Prostate gland (tissue), 2 donors: ENCODE measurements at places on chromosomes 5 and 9. TPM values are rescaled to one million over a fixed set of nuclear protein-coding genes. Genes with fewer than 3 reads are reported as not detected.
A peak's percentile ranks its signal among the peaks of the same experiment; 100 is the strongest.

- H3K36me3 ChIP-seq: no peaks in the 10 kb centered on the region
- H3K27me3 ChIP-seq: no peaks in the 10 kb centered on the region
- H3K4me1 ChIP-seq: no peaks in the 10 kb centered on the region
- no peak overlapping the region for H3K27ac ChIP-seq
- no peak overlapping the region for H3K4me3 ChIP-seq
These were observed 21.1 kb upstream of the TMEM174 start for GRCh38 chr5:73151766-73152410.

- no peaks in the 10 kb centered on the region for H3K4me1 ChIP-seq
- H3K27ac ChIP-seq: no peak overlapping the region
- no peaks in the 10 kb centered on the region for H3K27me3 ChIP-seq
- H3K4me3 ChIP-seq: no peak overlapping the region
- no peaks in the 10 kb centered on the region for H3K36me3 ChIP-seq
These were observed 9.6 kb upstream of the NSD1 start for GRCh38 chr5:177123789-177124485.

GRCh38 chr5:104023739-104024138 is 461.1 kb upstream of the NUDT12 start:
- H3K27ac ChIP-seq: no peak overlapping the region
- H3K27me3 ChIP-seq: no peaks in the 10 kb centered on the region
- DNase-seq: no peak
- H3K4me3 ChIP-seq: no peak overlapping the region

- H3K27me3 ChIP-seq: no peaks in the 10 kb centered on the region
- no peak for DNase-seq
- H3K36me3 ChIP-seq: no peaks in the 10 kb centered on the region
- no peak overlapping the region for H3K4me3 ChIP-seq
These were observed 63.6 kb upstream of the BOD1 start for GRCh38 chr5:173679909-173680630.

ZNF883 gene
- 1.5 TPM for total RNA-seq

GRCh38 chr5:1027631-1028441 is 19.2 kb downstream of the NKD2 start:
- no peak for DNase-seq
- peaks cover 4% of the 10 kb centered on the region for H3K27me3 ChIP-seq
- H3K36me3 ChIP-seq: no peaks in the 10 kb centered on the region
- H3K4me1 ChIP-seq: no peaks in the 10 kb centered on the region
- H3K4me3 ChIP-seq: no peak overlapping the region
- H3K27ac ChIP-seq: no peak overlapping the region

DNA sequence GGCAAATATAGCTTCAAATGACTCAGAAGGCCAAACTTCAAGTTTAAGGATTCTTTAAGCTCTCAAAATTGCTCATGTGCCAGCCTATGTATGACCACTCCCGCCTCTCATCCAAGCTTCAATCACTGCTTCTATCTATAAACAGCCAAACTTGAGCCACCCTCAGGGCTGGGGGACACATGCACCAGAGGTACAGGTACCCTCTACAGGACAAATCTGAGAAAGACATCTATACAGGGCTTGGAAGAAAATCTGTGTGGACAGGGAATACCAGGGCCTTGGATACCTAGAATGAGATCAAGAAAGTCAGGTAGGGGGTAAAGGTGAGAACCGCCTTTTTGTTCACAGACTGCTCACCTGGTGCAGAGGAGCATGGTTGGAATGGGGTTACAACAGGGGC is 217.9 kb downstream of the ATPSCKMT start:
- no peaks in the 10 kb centered on the region for H3K36me3 ChIP-seq
- no peaks in the 10 kb centered on the region for H3K27me3 ChIP-seq
- H3K4me1 ChIP-seq: no peaks in the 10 kb centered on the region
- DNase-seq: no peak
- H3K27ac ChIP-seq: no peak overlapping the region
- no peak overlapping the region for H3K4me3 ChIP-seq

GRCh38 chr5:158382473-158382872 is 523.5 kb upstream of the CLINT1 start:
- no peaks in the 10 kb centered on the region for H3K36me3 ChIP-seq
- DNase-seq: peak; percentile 4
- no peak overlapping the region for H3K4me3 ChIP-seq
- no peaks in the 10 kb centered on the region for H3K27me3 ChIP-seq
- no peak overlapping the region for H3K27ac ChIP-seq

DNA sequence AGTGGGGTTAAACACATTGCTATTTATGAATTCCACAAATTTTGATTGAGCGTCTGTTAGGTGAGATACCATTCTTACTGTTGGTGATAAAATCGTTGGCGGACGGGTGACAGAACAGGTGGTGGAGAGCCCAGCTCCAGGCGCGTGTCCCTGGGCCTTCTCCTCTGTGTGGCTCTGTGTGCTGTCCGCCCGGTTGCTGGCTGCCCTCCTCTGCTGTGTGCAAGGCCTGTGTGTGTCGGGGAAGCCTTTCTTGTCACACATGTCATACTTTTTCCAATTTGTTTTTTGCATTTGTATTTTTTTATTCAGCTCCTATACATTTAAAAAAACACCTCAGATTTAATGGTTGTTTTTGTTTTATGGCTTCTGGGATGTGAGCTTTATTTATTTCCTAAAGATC is 33.9 kb downstream of the TENT4A start:
- no peak overlapping the region for H3K4me3 ChIP-seq
- H3K36me3 ChIP-seq: peaks cover 5% of the 10 kb centered on the region
- H3K27me3 ChIP-seq: no peaks in the 10 kb centered on the region
- H3K27ac ChIP-seq: no peak overlapping the region
- no peaks in the 10 kb centered on the region for H3K4me1 ChIP-seq

GRCh38 chr9:94881940-94882339 is 155.4 kb downstream of the AOPEP start:
- H3K4me3 ChIP-seq: no peak overlapping the region
- no peaks in the 10 kb centered on the region for H3K4me1 ChIP-seq
- H3K36me3 ChIP-seq: no peaks in the 10 kb centered on the region
- no peaks in the 10 kb centered on the region for H3K27me3 ChIP-seq
- DNase-seq: no peak
- no peak overlapping the region for H3K27ac ChIP-seq

RARS1 gene
- 71.6 TPM for total RNA-seq

OSMR gene
- total RNA-seq: 14.3 TPM

DNA sequence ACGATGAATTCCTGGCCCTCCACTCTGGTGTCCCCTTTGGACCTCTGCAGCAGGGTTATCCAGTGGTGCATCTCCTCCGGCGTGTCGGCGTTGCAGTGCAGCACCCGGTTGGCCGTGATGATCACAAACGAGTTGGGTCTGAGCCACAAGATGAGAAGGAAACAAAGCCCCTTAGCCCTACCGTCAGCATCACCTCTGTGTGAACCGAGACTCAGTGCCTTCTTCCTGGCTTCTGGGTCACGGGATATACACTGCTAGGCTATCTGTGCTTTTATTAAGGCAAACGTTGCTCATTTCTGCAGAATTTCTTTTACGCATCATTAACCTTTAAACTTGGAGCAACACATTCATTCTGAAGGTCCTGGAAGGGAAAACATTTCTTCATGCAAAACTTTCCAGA is 65.1 kb upstream of the RETREG1 start:
- H3K36me3 ChIP-seq: no peaks in the 10 kb centered on the region
- H3K4me3 ChIP-seq: no peak overlapping the region
- H3K27ac ChIP-seq: no peak overlapping the region
- H3K4me1 ChIP-seq: no peaks in the 10 kb centered on the region
- H3K27me3 ChIP-seq: no peaks in the 10 kb centered on the region

DNA sequence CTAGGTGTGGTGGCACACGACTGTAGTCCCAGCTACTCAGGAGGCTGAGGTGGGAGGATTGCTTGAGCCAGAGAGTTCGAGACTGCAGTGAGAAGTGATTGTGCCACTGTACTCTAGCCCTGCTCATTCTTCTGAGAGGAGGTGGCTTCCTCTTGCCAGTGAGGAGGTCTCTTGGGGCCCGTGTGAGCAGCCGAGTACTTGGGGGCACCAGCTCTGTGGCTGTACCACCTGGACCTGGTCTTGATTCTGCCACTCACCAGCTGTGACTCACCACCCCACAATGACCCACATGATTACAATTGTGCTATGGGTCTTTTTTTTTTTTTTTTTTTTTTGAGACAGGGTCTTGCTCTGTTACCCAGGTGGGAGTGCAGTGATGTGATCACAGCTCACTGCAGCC is 18.0 kb upstream of the CRB2 start:
- H3K36me3 ChIP-seq: no peaks in the 10 kb centered on the region
- no peak overlapping the region for H3K4me3 ChIP-seq
- H3K27ac ChIP-seq: no peak overlapping the region
- no peaks in the 10 kb centered on the region for H3K4me1 ChIP-seq
- DNase-seq: no peak

DNA sequence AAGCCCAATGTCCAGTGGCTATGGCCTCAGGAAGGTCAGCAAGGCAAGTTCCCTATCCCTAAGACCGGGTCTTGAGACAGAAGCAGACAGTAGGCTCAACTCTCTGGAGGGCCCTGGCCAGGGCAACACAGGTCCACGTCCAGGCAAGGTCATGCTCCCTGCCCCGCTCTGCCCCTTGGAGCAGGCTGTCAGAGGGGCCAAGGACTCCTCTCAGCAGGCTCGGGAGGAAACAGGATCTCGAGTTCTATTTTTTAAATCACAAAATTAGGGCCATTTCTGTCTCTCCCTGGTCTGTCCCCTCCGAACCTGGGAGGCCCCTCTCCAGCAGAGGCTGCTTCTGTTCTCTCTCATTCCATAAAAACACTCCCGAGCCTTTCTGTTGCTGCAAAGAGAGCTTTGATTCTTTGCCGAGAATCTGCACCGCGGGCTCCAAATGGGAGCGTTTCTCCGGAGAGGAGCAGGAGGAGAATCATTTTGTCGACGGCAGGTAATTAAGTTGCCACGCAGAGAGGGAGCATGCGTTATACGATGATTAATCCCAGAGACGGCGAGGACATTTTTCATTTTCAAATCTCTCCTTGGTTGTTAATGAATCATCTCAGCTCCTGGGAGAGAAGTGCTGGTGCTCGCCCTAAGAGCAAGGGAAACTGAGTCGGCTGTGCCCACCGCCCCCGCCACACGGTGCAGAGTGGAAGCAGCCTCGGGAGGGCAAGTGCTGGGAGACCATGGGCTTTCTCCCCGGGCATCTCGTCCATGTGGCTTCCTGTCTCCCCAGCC is 24.5 kb upstream of the FCN1 start:
- H3K36me3 ChIP-seq: no peaks in the 10 kb centered on the region
- no peak overlapping the region for H3K27ac ChIP-seq
- DNase-seq: no peak
- H3K27me3 ChIP-seq: peaks cover 4% of the 10 kb centered on the region
- H3K4me3 ChIP-seq: no peak overlapping the region
- no peaks in the 10 kb centered on the region for H3K4me1 ChIP-seq

GRCh38 chr9:88971131-88971960 is 19.9 kb upstream of the S1PR3 start:
- no peak overlapping the region for H3K4me3 ChIP-seq
- no peaks in the 10 kb centered on the region for H3K4me1 ChIP-seq
- no peaks in the 10 kb centered on the region for H3K27me3 ChIP-seq
- no peaks in the 10 kb centered on the region for H3K36me3 ChIP-seq
- DNase-seq: no peak

GRCh38 chr9:108182950-108183381 is 672.8 kb downstream of the ACTL7B start:
- no peaks in the 10 kb centered on the region for H3K27me3 ChIP-seq
- H3K36me3 ChIP-seq: no peaks in the 10 kb centered on the region
- H3K27ac ChIP-seq: no peak overlapping the region
- no peak for DNase-seq

FIBCD1 gene
- 13.2 TPM for total RNA-seq

DNA sequence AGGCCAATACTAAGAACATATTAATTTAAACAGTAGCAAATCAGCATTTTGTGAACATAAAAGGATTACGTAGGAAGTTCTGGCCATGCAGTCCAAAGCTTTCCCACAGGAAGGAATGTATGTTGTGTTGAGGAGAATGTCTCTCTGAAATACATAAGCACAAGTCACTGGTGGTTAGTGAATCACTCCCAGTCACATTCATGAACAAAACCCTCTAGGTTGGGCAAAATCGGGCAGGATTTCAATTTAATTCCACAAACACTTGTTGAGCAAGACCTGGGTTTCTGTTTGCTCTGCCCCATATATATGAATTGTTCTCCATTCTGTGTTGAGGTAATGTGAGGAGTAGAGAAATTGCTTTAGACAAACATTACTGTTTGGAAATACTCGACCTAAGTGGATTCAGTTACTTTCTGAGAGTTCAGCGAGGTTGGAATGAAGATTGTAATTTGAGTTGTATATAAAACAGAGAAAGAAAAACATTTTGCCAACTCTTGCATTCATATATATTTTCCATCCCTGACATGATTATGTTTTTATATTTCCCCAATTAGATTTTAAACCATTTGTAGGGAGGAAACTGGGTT is 127.6 kb upstream of the RPS23 start:
- no peaks in the 10 kb centered on the region for H3K36me3 ChIP-seq
- H3K27me3 ChIP-seq: no peaks in the 10 kb centered on the region
- H3K27ac ChIP-seq: no peak overlapping the region
- H3K4me1 ChIP-seq: no peaks in the 10 kb centered on the region

RNF183 gene
- 0.57 TPM for total RNA-seq

GRCh38 chr9:136078498-136079011 is 16.5 kb downstream of the NACC2 start:
- no peaks in the 10 kb centered on the region for H3K36me3 ChIP-seq
- no peak overlapping the region for H3K4me3 ChIP-seq
- no peaks in the 10 kb centered on the region for H3K27me3 ChIP-seq
- no peak overlapping the region for H3K27ac ChIP-seq

GRCh38 chr5:69416180-69416579 is 1.3 kb downstream of the MARVELD2 start:
- no peak for DNase-seq
- no peaks in the 10 kb centered on the region for H3K27me3 ChIP-seq
- no peaks in the 10 kb centered on the region for H3K36me3 ChIP-seq

DNA sequence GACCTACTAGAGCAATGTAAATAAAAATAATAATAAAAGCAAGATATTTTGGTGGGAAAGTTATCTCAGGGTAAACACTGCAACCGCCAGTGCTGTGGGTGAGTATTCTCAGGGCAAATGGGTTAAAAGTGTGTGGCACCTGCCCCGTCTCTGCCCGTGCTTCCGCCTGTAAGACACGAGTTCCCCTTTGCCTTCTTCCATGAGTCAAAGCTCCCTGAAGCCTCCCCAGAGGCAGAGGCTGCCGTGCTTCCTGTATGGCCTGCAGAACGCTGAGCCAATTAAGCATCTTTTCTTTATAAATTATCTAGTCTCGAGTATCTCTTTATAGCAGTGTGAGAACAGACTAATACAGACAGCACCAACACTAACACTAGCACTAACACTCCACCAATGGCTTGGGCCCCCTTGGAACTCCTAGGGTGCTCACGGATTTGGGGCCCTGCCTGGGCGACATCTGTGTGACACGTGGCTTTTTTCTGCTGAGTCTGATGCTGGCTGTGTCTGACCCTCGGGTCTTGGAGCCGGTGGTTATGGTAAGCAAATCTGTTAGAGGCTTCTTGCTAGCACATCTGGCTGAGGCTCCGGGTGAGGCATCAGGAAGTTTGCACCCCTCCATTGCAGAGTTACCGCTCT is 10.6 kb downstream of the PLEKHG4B start:
- no peak overlapping the region for H3K27ac ChIP-seq
- H3K4me3 ChIP-seq: no peak overlapping the region
- DNase-seq: no peak
- H3K36me3 ChIP-seq: no peaks in the 10 kb centered on the region
- no peaks in the 10 kb centered on the region for H3K27me3 ChIP-seq
- no peaks in the 10 kb centered on the region for H3K4me1 ChIP-seq
